ENCODE measurements at places on chromosomes 13 and 19.
A peak's percentile ranks its signal among the peaks of the same experiment; 100 is the strongest.

DNA sequence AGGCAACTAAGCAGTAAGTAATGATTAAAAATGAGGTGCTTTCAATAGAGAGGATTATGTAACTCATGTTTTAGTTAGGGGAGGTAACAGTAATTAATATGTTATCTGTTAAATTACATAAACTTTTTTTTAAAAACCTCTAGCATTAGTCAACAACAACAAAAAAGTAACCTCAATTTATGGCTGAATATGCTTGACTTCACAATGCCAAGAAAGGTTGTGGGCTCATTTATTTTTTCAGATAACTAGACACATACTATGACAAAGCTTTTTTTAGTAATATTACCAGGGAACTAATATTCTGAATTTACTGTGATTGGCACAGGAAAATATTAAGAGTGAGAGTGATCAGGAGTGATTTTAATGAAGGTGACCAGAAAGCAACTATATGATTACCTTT, 54.9 kb downstream of the KCNRG start:
- no peak overlapping the region for H3K4me3 ChIP-seq
- H3K27ac ChIP-seq, result peak overlapping the region; percentile 71
- no peak for DNase-seq
- no peaks in the 10 kb centered on the region for H3K36me3 ChIP-seq
- H3K27me3 ChIP-seq, result no peaks in the 10 kb centered on the region

- H3K4me3 ChIP-seq, result no peak overlapping the region
- H3K4me1 ChIP-seq, result no peaks in the 10 kb centered on the region
- DNase-seq, result no peak
- no peak overlapping the region for H3K27ac ChIP-seq
- H3K27me3 ChIP-seq, result no peaks in the 10 kb centered on the region
Measured at GRCh38 chr13:26878438-26878837, 117.9 kb upstream of the GPR12 start.

GRCh38 chr19:56837492-56838023, 3.0 kb downstream of the PEG3 start:
- H3K27me3 ChIP-seq, result no peaks in the 10 kb centered on the region
- DNase-seq, result no peak
- H3K4me1 ChIP-seq, result no peaks in the 10 kb centered on the region
- H3K4me3 ChIP-seq, result no peak overlapping the region

GRCh38 chr13:52128714-52129700, at the start of gene NEK5:
NEK5 (minus strand) TSS chr13:52129073; CDS start chr13:52127482, 1,591 bp downstream.
- no peaks in the 10 kb centered on the region for H3K27me3 ChIP-seq
- H3K36me3 ChIP-seq, result peaks cover 31% of the 10 kb centered on the region
- H3K4me1 ChIP-seq, result peaks cover 4% of the 10 kb centered on the region
- DNase-seq, result no peak
- peak within 1 kb of the TSS; percentile 69 for H3K4me3 ChIP-seq
- H3K27ac ChIP-seq, result peak within 1 kb of the TSS; percentile 16

GRCh38 chr13:23949200-23949599, 51.9 kb upstream of the C1QTNF9B start:
- H3K4me3 ChIP-seq, result no peak overlapping the region
- DNase-seq, result no peak
- no peaks in the 10 kb centered on the region for H3K27me3 ChIP-seq
- peak overlapping the region; percentile 40 for H3K27ac ChIP-seq
- H3K36me3 ChIP-seq, result no peaks in the 10 kb centered on the region

DNA sequence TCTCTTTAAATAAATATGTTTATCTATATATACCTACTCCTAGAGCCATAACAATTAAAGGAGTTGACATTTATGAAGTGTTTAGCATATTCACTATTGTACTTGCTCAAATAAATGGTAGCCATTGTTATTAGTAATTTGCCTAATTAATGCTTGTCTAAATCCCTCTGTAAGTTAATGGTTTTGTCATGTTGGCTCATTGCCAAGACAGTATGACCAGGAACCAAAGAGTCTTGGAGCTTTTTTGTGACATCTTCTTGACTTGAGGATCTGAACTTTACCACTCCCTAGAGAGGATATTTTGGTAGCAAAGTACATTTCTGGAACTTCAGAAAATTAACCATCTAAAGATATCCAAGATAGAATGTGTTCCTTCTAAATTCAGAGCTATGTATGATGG, 15.5 kb downstream of the FRY start:
- no peak for DNase-seq
- H3K36me3 ChIP-seq, result no peaks in the 10 kb centered on the region
- H3K27me3 ChIP-seq, result no peaks in the 10 kb centered on the region
- no peak overlapping the region for H3K4me3 ChIP-seq
- peaks cover 7% of the 10 kb centered on the region for H3K4me1 ChIP-seq

DNA sequence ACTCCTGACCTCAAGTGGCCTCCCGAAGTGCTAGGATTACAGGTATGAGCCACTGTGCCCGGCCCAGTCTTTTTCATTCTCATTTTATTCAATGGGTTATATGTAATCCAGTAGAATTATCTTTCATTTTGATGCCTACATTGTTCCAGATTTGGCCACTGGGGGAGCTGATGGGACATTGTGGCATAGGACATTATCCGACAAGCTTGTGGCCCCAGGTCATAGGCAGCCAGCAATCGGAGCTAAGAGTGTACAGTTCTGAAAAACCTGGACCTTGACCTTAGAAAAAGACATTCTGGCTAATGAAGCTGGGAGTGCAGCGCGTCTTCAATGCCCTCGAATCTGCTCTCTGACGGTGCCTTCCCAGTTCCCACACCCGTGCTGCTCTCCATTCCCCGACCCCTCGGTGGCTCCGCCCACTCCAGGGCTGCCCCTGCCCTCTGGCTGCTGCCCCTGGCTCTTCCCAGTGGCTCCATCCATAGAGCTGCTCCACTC, 108.7 kb downstream of the TEX29 start:
- H3K27ac ChIP-seq, result no peak overlapping the region
- DNase-seq, result no peak
- H3K36me3 ChIP-seq, result no peaks in the 10 kb centered on the region

DNA sequence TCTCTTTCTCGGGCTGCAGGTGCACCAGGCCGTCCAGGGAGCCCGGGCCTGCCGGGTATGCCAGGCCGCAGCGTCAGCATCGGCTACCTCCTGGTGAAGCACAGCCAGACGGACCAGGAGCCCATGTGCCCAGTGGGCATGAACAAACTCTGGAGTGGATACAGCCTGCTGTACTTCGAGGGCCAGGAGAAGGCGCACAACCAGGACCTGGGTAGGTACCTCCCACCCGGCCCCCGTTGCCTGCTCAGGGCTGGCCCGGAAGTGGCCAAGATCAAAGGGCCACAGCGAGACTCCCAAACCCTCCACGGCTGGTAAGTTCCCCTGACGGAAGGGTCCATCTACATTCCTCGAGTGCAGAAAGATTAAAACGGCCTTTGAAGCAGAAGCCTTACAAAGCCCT, 55.1 kb downstream of the RAB20 start:
- peaks cover 35% of the 10 kb centered on the region for H3K4me1 ChIP-seq
- no peak overlapping the region for H3K27ac ChIP-seq
- peaks cover 9% of the 10 kb centered on the region for H3K36me3 ChIP-seq
- no peaks in the 10 kb centered on the region for H3K27me3 ChIP-seq
- no peak overlapping the region for H3K4me3 ChIP-seq

DNA sequence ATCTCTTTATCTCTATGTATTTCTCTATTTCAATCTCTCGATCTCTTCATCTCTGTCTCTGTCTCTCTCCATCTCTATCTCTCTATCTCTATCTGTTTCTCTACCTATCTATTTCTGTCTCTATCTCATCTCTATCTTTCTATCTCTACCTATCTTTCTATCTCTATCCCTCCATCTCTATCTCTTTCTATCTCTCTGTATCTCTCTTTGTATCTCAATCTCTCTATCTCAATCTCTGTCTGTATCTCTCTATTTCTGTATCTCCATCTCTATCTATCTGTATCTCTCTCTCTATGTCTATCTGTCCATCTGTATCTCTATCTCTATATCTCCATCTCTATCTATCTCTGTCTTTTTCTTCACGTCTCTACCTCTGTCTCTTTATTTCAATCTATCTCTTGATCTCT, 25.2 kb downstream of the TNFSF9 start:
- no peaks in the 10 kb centered on the region for H3K4me1 ChIP-seq
- no peak overlapping the region for H3K27ac ChIP-seq
- H3K36me3 ChIP-seq, result no peaks in the 10 kb centered on the region
- DNase-seq, result no peak
- no peaks in the 10 kb centered on the region for H3K27me3 ChIP-seq

- no peaks in the 10 kb centered on the region for H3K27me3 ChIP-seq
- DNase-seq, result no peak
Measured at GRCh38 chr19:5642204-5642603, 19.3 kb downstream of the SAFB start.

- H3K27me3 ChIP-seq, result no peaks in the 10 kb centered on the region
- no peak for DNase-seq
- peak overlapping the region; percentile 10 for H3K27ac ChIP-seq
- no peaks in the 10 kb centered on the region for H3K36me3 ChIP-seq
Measured at GRCh38 chr19:39679056-39679790, 23.5 kb downstream of the LGALS16 start.

GRCh38 chr19:28553005-28553404, 659.9 kb downstream of the UQCRFS1 start:
- H3K36me3 ChIP-seq, result no peaks in the 10 kb centered on the region
- H3K27me3 ChIP-seq, result no peaks in the 10 kb centered on the region
- H3K4me3 ChIP-seq, result no peak overlapping the region

- H3K27me3 ChIP-seq, result no peaks in the 10 kb centered on the region
- H3K36me3 ChIP-seq, result no peaks in the 10 kb centered on the region
- no peaks in the 10 kb centered on the region for H3K4me1 ChIP-seq
- H3K4me3 ChIP-seq, result no peak overlapping the region
Measured at GRCh38 chr13:100106005-100106404, 17.1 kb downstream of the PCCA start.

DNA sequence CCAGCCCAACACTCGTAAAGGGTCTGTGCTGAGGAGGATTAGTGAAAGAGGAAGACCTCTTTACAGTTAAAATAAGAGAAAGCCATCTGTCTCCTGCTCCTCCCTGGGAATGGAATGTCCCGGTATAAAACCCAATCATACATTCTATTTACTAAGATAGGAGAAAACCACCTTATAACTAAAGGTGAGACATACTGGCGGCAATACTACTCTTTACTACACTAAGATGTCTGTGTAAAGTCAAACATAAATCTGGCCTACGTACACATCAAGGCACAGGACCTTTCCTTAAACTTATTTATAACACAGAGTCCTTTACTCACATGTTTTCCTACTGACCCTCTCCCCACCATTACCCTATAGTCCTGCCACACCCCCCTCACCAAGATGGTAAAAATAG, 3.3 kb downstream of the ZNF350 start:
- H3K27ac ChIP-seq, result no peak overlapping the region
- H3K36me3 ChIP-seq, result peaks cover 4% of the 10 kb centered on the region
- H3K4me3 ChIP-seq, result no peak overlapping the region
- no peaks in the 10 kb centered on the region for H3K27me3 ChIP-seq
- H3K4me1 ChIP-seq, result peaks cover 21% of the 10 kb centered on the region

GRCh38 chr13:89514534-89515312, 1832.8 kb upstream of the MIR17HG start:
- DNase-seq, result no peak
- no peaks in the 10 kb centered on the region for H3K4me1 ChIP-seq
- H3K4me3 ChIP-seq, result no peak overlapping the region
- no peaks in the 10 kb centered on the region for H3K27me3 ChIP-seq
- H3K36me3 ChIP-seq, result no peaks in the 10 kb centered on the region

GRCh38 chr19:57850553-57851017, 926 bp downstream of the ZNF587 start:
- DNase-seq, result no peak
- H3K36me3 ChIP-seq, result peaks cover 27% of the 10 kb centered on the region
- no peaks in the 10 kb centered on the region for H3K4me1 ChIP-seq
- H3K27ac ChIP-seq, result peak overlapping the region; percentile 81

GRCh38 chr13:98525456-98526181, 51.3 kb downstream of the STK24 start:
- no peak for DNase-seq
- H3K27me3 ChIP-seq, result no peaks in the 10 kb centered on the region
- H3K4me3 ChIP-seq, result no peak overlapping the region
- no peak overlapping the region for H3K27ac ChIP-seq

DNA sequence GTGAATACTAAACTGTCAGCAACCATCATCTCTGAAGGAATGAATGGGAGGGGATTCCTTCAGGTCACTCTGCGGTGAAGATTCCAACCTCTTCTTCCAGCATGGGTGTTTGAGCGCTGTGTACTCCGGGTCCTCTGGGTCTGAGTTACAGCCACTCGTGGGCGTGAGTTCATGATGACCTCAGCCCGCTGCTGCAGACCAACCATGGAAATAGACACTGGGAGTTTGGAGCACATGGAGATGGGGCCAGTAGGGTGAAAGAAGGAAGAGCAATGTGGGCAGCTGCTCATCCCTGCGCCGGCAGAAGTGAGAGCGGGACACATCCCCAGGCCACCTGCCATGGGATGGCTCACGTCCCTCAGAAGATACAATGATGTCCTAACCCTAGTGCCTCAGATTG, 16.8 kb upstream of the RAB20 start:
- H3K36me3 ChIP-seq, result no peaks in the 10 kb centered on the region
- no peak overlapping the region for H3K4me3 ChIP-seq
- H3K27ac ChIP-seq, result no peak overlapping the region
- no peaks in the 10 kb centered on the region for H3K27me3 ChIP-seq
- H3K4me1 ChIP-seq, result no peaks in the 10 kb centered on the region

DNA sequence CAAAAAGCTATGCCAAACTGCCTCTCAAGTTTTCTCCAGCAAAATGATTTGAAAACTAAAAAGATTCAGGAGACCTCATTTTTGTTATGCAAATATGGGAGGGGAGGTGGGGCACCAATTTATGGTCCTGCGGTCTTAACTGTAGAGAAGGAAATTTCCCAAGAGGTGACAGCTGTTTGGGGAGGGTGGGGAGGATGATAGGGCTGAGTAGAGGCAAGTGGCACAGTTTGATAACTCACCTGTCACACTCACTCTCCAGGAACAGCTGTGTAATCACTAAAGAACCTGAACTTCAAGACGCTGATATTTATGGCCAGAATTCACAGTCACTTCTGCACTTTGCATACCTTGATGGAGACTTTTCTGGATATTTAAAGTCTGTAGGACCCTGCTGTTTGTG, 232.9 kb upstream of the STARD13 start:
- no peaks in the 10 kb centered on the region for H3K27me3 ChIP-seq
- H3K27ac ChIP-seq, result no peak overlapping the region
- no peak overlapping the region for H3K4me3 ChIP-seq
- H3K4me1 ChIP-seq, result no peaks in the 10 kb centered on the region
- no peak for DNase-seq
- H3K36me3 ChIP-seq, result no peaks in the 10 kb centered on the region

DNA sequence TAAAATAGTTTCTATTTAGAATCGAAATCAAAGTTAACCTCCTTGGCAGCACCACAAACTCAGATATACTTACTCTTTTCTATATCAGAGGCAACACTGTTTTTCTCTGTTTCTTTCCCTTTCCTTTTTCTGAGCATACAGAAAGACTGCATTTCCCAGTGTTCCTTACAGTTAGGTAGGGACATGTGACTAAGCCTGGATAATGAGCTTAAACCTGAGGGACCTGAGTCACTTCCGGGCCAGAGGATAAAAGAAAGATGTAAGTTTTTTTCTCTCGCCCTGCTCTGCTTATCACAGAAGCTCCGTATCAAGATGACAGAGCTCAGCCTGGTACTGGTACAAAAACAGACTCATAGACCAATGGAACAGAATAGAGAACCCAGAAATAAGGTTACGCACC, 531.9 kb downstream of the KLF12 start:
- H3K4me3 ChIP-seq, result no peak overlapping the region
- no peaks in the 10 kb centered on the region for H3K27me3 ChIP-seq
- H3K27ac ChIP-seq, result peak overlapping the region; percentile 62
- H3K36me3 ChIP-seq, result no peaks in the 10 kb centered on the region
- no peak for DNase-seq
- H3K4me1 ChIP-seq, result peaks cover 7% of the 10 kb centered on the region

GRCh38 chr13:81488021-81488420, 1147.1 kb upstream of the SPRY2 start:
- H3K4me3 ChIP-seq, result no peak overlapping the region
- H3K27me3 ChIP-seq, result no peaks in the 10 kb centered on the region
- H3K27ac ChIP-seq, result no peak overlapping the region
